ENCODE measurements at places on chromosomes 1 and 21.

- DNase-seq, result no peak
These were observed 65.6 kb upstream of the DAB1 start for GRCh38 chr1:57489358-57490036.

GRCh38 chr1:213099682-213100399 is 48.8 kb downstream of the RPS6KC1 start:
- no peak for DNase-seq

DNA sequence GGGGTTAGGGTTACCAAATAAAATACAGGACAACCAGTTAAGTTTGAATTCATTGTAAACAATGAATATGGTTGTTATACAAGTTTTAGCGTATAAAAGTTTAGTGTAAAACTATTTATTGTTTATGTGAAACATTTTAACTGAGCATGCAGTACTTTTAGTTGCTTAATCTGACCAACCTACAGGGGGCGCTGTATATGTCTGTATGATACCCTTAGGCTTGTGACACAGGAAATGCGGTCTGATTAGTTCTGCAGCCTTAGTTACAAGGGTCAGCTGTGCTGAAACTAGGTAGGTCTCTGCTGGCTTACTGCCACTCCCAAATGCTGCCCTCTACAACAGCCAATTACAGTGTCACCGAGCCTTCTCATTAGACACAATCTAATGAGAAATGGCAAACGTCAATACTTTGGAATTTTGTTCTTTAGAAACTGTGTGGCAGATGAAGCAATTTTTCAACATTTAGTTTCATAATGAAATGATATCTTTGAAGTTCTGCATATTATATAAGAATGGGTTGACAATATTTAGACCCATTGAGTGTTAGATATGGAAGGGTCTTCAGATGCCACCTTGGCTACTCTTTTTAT is 56.2 kb downstream of the NTNG1 start:
- DNase-seq, result peak; percentile 62

DNA sequence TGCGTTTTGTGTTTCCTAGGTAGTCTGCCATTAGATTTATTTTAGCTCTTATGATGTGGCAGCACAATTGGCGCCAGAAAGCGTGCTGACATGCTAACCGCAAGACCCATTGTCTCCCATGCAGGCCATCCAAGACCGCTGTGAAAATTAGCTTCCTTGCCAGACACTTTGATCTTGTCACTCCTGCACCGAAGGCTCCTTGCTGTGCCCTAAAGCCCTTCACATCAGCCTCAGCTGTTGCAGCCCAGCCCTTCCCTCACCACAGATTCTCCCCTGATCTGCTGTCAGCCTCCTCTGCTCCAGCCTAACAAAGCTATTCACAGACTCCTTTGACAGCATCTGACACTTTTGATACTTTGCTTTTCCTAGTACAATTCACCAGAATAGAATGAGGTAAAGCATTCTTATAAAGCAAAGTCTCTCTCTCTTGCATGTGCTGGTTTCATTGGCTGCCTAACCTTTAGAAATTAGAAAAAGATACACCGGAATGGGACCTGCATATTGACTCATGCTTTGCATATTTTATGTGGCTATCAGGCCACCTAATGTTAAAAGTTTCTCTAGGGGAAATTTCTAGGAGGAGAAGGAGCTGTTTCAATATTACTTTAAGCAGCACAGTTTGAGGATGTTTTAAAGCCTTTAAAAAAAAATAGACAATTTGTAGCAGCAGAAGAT is 280.3 kb upstream of the FMN2 start:
- no peak for DNase-seq
